ENCODE measurements at places on chromosomes 12 and 14.

GRCh38 chr12:87667378-87667777 lies 361.8 kb downstream of the C12orf50 start:
- no peak for DNase-seq

GRCh38 chr12:32650508-32650907 lies 28.6 kb upstream of the DNM1L start:
- DNase-seq, result no peak

DNA sequence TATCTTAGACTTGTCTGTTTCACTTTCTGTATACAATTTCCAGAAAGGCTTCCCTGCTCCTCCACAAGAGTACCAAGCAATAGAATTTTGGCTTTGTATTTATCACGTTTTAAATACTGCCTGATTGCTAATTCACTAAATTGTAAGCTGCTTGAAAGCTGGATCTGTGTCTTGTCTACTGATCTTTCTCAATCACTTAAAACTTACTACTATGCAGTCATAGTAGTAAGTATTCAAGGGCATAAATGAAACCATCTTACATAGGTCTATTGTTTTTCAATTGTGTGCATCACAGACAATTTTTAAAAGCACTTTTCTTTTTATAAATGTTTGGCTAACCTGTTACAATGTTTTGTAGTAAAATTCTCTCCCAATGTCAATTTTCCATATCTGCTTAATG lies 1.2 kb upstream of the GLIPR1L2 start:
- DNase-seq, result no peak

GRCh38 chr12:26666286-26666685 lies 166.7 kb downstream of the ITPR2 start:
- no peak for DNase-seq

Measured in hypothalamus (tissue), 51 donors.